ENCODE measurements at places on chromosomes 11 and 22.

DNA sequence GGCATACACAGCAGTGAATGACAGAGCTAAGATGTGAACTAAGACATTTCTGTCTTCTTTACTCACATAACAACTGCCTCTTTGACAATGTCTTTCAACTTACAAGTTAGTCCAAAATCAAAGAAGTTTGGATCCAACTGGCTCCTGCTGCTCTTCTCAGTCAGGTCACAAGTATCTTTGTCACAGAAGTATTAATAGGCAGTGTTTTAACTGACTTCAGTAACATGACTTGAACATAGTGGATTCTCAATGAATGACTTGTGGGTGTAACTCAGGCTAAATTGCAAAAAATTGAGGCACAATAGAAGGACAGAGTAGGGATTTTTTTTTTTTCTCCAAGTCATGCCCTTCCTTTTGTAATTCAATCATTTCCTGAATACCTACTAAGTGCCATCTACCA is 22.6 kb downstream of the DBX1 start:
- no peak overlapping the region for H3K4me3 ChIP-seq
- DNase-seq, result no peak
- H3K4me1 ChIP-seq, result no peaks in the 10 kb centered on the region
- no peak overlapping the region for H3K27ac ChIP-seq
- H3K36me3 ChIP-seq, result no peaks in the 10 kb centered on the region

DNA sequence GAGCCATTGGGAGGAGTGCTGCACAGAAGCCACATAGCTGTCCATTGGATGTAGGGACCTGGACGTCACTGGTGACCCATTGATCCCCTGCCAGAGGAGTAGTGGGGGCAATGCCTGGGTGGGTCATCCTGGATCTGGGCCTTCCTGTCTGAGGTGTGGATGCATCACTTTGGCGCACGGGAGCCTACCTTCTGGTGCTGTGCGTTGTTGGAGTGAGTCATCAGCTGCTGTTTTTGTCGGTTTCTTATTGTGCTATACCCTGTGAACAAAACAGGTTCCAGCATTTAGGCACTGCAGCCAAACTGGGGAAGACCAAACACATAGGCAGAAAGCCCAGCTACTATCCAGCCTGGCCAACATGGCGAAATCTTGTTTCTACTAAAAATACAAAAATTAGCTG is 3.2 kb downstream of the TAF6L start:
- H3K4me1 ChIP-seq, result peaks cover 12% of the 10 kb centered on the region
- no peak overlapping the region for H3K27ac ChIP-seq
- DNase-seq, result no peak

- no peaks in the 10 kb centered on the region for H3K36me3 ChIP-seq
- no peaks in the 10 kb centered on the region for H3K27me3 ChIP-seq
- DNase-seq, result no peak
- H3K27ac ChIP-seq, result no peak overlapping the region
Measured at GRCh38 chr11:18676803-18677202, 21.8 kb upstream of the TMEM86A start.

DNA sequence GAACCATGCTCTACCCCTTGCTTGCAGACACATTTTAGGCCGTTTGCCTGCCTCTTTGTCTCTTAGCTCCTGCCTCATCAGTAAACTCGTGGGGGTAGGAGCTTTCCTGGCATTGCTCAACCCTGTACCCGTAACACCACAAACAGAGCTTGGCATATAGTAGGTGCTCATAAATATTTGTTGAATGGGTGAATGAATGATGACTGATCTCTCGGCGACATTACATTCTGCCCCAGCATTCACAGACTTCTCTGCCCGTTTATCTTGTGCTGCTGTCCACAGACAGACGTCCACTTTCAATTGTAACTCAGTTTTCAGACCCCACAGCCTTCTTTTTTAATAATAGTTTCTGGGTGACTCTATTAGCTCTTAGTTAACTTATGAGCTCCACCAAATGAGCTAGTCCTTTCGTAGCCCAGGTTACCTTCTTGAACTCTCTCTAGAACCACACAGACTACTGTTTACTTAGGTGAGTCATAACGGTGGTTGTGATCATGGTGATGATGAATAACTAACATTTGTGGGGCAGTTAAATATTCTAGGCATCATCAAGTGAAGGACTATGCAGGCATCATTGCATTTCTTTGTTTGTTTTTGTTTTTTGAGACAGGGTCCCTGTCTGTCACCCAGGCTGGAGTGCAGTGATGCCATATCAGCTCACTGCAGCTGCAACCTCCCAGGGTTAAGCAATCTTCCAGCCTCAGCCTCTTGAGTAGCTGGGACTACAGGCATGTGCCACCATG is 188.4 kb downstream of the ADAMTS15 start:
- H3K27me3 ChIP-seq, result no peaks in the 10 kb centered on the region
- peaks cover 50% of the 10 kb centered on the region for H3K4me1 ChIP-seq
- peak; percentile 96 for DNase-seq

DNA sequence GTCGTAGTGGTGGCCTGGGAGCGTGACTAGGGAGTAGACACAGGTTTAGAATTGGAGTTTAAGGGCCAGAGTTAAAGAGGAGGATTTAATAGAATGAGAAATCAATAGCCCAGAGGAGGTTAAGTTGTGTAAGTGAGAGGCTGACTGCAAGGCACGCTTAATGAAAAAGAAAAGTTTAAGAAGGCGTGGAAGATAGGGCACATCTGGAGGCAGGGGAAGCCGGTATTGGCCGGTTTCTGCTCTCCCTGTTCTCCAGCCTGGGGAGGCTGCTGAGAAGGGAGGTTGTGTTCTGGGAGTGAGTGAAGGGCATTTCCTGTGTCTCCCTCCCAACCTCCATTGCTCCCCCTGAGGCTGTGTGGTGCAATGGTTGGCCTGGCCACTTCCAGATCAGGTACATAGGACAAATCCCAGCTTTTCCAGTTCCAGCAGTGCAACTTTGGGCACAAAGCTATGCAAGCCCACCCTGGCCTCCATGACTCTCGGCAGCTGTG is 6.3 kb downstream of the GRIK4 start:
- DNase-seq, result no peak
- peaks cover 8% of the 10 kb centered on the region for H3K4me1 ChIP-seq
- H3K36me3 ChIP-seq, result no peaks in the 10 kb centered on the region

DNA sequence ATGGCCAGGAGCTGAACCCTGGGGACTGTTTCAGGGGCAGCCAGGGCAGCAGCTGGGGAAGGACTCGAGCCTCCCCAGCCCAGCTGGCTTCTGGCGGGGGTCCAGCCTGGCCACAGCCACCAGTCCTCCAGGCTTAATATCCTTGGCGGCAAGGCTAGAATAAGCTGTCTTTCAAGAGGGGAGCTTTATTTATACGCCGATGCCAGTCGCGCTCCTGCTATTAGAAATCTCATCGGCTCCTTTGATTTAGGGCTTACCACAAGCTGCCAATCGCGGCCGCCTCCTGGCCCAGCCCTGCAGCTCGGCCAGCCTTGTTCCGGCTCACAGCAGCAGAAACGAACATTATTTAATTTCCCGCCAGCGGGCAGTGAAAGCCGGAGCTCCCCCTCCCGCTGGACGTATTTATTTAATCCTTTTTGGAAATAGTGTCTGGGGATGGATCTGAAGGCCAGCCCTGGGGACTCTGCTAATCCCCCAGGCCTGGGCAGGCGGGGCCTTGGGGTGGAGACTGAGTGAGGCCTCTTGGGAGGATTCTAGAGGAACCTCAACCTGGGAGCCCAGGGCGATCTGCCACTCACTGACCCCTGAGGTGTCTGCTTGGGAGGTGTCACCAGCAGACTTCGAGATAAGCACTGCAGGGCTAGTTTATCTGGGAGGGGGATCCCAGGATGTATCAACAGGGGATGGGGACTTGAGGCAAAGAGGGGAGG is 363.1 kb downstream of the MN1 start:
- DNase-seq, result no peak
- H3K27ac ChIP-seq, result no peak overlapping the region
- H3K27me3 ChIP-seq, result peaks cover 17% of the 10 kb centered on the region
- H3K36me3 ChIP-seq, result no peaks in the 10 kb centered on the region
- H3K4me3 ChIP-seq, result no peak overlapping the region
- peaks cover 17% of the 10 kb centered on the region for H3K4me1 ChIP-seq

GRCh38 chr22:26851125-26851524 is 193.7 kb downstream of the MIAT start:
- DNase-seq, result no peak
- H3K27me3 ChIP-seq, result peaks cover 4% of the 10 kb centered on the region
- no peak overlapping the region for H3K27ac ChIP-seq
- H3K4me1 ChIP-seq, result peaks cover 27% of the 10 kb centered on the region

GRCh38 chr11:107721207-107721606 is 9.4 kb upstream of the SLN start:
- no peak overlapping the region for H3K27ac ChIP-seq
- H3K4me3 ChIP-seq, result no peak overlapping the region
- no peak for DNase-seq
